ENCODE measurements at places on chromosomes 12 and 14.

- DNase-seq: no peak
These were observed 113.3 kb downstream of the PRMT8 start for GRCh38 chr12:3604286-3604685.

DNA sequence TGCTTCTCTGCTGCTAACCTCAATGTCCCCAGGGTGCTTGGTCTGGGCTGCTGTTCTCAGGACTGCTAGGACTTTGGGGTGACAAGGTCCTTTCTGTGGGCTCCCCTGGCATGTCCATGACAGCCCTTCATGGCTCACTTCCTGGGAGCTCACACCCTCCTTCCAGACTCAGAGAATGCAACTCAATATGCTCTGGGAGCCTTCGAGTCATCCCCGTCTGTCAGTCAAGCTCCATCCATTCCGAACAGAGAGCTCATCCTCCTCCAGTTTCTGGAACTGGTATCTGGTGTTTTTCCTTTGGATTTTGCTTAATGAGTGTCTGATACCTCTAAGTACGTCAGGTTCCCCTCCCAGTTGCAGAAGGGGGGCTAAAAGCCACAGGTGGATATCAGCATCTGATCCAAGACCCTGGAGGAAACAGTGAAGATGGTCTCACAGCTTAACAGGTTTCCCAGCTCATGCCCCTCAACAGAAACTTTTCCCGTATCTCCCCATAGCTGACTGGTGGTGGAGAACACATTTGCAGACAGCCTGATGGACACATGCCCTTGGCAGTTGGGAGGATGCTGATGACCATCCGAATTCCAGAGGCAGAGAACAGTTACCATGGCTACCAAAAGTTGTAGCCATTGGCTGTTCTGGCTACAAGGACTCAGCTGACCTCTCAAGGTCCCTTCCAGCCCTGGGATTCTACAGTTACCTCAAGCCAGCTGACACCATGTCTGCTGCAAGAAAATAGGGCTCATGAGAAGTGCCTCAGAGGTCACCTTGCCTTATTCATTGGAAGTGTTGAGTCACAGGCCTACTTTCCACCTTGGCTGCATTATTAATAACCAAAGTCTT is 9.5 kb upstream of the RAB35 start:
- DNase-seq: no peak

DNA sequence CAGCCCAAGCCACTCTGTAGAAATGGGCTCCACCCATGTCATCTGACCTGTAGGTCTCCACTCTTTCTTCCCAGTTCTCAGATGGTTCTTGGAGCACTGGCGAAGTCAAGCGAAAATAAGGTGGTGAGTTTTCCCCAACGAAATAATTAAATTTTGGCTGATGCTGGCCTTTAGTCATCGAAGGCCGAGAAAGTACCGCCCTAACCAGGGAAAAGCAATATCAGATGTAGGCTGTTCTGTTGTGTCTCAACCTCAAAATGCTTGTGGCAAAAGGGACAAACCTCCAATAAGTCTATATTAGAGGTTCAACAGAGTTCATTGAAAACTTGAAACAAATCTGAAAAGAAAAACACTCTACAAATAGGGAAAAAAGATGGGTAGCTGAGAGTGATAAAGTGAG is 48.6 kb upstream of the BCAT1 start:
- no peak for DNase-seq

DNA sequence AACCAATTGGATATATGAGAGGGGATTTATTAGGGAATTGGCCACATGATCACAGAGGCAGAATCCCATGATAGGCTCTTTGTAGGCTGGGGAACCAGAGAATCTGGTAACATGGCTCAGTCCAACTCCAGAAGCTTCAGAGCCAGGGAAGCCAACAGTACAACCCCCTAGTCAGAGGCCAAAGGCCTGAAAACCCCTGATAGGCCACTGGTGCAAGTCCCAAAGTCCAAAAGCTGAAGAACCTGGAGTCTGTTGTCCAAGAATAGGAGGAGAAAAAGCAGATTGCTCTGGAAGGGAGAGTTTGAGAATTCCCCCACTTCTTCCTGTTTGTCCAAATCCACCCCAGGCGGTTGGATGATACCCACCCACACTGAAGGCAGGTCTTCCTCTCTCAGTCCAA is 8.2 kb upstream of the TROAP start:
- DNase-seq: no peak

DNA sequence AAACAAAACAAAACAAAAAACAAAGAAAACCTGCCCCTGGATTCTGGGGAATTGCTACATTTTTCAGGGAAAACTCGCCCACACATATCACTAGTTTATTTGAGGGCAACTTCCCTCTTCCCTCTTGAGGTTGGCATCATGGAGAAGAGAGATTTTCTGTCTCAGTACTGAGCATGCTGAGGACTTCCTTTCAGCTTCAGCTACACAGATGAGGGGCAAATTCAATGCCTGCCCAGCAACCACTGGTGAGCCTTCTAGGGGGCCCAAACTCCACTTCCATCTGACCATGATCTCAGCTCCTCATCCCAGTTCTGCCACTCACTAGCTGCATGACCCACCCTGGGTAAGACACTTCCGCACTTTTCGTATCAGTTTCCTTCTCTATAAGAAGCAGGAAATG is 63.1 kb upstream of the SCN8A start:
- DNase-seq: no peak

DNA sequence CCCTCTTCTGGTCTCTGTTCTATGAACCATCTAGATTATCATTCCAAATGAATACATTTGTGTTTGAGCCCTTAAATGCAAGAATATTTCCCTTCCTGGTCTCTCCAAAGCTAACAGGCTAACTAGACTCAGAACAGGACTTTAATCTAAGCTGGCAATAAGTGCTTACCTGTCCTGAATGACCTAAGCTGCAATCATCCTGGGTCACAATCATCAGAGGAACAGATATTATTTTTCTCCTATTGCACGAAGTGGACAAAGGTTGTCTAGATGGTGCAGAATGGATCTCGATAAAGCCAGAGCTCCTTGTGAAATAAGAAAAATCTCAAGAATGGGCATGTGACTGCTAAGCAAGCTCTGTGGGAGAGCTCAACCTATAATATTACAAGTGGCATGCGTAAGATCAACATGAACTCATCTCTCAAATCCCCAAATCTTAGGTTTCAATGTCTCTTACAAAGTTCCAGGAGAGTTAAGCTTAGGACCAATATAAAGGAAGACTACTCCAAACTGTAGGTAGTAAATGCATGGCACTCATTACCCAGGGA is 10.6 kb upstream of the NUMB start:
- no peak for DNase-seq

GRCh38 chr12:113000433-113000832 is 22.1 kb downstream of the OAS2 start:
- DNase-seq: no peak

- DNase-seq: no peak
These were observed 82.7 kb downstream of the ASCL4 start for GRCh38 chr12:107857191-107857590.

GRCh38 chr12:132924356-132924755 is 31.8 kb downstream of the ZNF605 start:
- no peak for DNase-seq

DNA sequence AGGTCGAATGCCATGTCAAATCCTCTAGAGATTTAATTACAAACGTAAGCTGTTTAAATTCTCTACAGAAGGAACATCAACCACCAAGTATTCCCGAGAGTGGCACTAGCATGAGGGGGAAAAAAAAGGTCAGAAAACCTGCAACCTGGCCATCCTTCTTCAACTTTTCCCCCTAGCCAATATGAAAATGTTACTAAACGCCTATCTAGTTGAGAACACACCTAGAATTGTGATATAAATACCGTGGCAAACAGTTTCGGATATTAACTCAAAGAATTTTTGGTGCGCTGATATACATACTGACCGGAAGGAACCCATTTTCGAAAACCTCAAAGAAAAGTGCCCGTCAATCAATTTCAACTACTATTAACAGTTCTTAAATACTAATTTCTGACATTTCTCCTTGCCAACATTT is 1.8 kb downstream of the HNRNPC start:
- DNase-seq: no peak

DNA sequence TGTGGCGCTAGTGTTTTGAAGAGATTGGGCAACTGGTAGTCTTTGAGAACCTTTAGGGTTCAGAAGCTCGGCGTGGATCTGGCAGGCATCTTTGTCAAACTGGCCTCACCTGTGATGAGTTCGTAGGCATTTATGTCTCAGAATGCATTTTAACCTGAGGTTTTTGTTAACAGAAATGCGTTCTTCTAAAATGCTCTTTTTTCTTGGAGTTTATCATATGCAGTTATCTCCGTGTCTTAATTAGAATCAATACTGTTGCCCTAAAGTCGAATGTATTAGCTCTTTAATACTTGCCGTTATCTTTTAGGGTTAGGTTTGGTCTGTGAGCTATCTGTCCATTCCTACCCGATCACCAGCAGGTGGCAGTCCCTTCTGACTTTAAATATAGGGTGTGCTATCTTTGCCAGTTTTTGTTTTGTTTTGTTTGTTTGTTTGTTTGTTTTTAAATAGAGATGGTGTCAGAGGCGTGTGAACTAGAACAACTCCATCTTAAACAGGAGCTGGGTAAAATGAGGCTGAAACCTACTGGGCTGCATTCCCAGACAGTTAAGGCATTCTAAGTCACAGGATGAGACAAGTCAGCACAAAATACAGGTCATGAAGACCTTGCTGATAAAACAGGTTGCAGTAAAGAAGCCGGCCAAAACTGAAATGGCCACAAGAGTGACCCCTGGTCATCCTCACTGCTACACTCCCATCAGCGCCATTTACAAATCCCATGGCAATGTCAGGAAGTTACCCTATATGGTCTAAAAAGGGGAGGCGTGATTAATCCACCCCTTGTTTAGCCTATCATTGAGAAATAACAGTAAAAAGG is 1.4 kb downstream of the ATF1 start:
- DNase-seq: no peak

GRCh38 chr14:72675126-72675525 is 218.8 kb downstream of the DPF3 start:
- DNase-seq: no peak

DNA sequence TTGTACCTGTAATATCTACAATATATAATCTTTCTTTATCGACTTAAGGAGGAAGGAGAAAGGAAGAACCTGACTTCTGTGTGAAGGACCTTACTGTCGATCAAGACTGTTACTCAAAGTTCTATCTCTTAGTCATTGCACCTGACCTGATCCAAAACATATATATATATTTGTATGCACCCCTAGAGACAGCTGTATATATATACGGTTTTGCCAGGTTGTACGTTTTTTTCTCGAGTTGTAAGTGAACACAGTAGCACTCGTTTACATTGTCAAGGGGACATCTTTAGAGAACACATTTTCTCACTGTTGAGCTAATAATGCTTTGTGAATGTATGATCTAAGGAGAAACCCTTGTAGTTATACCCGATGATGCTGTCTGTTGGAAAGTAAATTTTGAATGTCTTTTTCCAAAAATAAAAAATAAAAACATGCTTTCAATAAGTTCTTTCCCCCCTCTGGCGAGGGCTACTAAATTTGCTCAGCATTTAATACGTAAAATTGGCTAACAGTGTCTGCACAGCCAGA is 536 bp upstream of the SLC35E3 start:
- DNase-seq: no peak

- DNase-seq: no peak
These were observed 15.9 kb upstream of the SIX1 start for GRCh38 chr14:60665177-60665550.

DNA sequence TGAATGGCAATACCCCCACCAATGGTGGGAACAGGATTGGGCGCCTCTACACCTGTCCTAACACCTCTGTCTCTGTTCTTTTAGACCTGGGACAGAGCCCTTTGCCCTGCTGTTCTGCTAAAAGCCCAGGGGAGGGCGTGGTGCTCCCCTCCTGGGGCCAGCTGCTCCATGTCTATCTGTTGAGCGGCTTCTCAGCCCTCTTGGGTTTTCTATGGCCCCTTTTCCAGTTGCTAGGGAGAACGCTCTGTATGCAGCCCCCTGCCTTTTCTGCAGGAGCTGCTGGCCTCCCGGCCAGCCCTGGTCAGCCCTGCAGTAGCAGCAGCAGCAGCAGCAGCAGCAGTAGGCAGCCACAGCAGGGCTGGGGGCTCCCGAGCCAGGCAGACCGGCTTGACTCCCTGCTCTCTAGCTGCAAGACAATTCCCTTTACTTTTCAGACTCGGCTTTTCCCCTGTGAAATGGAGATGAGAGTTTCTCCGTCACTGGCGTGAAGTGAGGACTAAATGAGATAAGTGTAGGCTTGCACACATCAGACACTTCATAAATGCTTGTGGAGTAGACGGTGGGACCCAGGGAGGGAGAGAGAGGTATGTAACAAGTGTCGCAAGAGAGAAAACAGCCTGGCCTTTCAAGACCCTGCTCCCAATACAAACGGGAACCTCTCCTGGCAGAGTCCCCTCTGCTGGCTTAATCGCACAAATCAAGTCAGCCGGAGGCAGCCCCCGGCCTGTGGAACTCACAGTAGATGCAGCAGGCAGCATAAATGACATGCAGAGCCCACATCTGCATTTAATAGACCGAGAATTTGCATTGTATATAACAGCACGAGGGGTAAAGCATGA is 1.0 kb downstream of the RTL1 start:
- no peak for DNase-seq

GRCh38 chr12:46071335-46071734 is 81.0 kb upstream of the SCAF11 start:
- DNase-seq: no peak

- no peak for DNase-seq
These were observed 86.5 kb downstream of the FOXA1 start for GRCh38 chr14:37508503-37508902.

- DNase-seq: no peak
These were observed 70.5 kb downstream of the LIN52 start for GRCh38 chr14:74155287-74155686.

- DNase-seq: no peak
These were observed 85.1 kb upstream of the WSCD2 start for GRCh38 chr12:108043750-108044533.

DNA sequence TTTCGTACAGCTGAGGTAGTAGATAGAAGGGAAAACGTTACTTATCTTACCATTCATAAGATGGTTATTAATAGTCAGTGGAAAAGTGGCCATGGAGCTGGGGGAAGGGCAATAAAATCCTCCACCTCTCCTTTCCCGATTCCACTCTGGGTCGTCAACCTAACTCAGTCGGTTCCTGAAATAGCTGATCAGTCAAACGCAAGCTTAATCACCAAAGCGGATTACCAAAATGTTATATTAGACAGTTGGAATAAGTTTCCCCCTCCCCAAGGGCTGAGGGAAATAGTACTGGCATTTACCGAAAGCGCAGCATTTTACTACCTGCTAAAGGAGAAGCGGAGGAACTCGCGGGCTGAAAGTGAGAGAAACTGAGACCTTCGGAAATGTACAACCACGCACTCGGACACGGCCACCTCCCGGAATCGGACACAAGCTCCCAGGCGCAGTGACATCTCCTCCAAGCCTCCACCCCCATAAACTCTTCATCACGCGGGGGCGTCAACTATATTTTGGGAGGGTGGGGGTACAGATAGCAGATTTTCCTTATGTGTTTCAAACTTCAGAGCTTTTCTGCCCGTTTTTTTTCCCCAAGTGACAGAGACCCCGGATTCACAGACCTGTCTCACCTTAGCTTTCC is 1.2 kb downstream of the PPM1H start:
- no peak for DNase-seq

DNA sequence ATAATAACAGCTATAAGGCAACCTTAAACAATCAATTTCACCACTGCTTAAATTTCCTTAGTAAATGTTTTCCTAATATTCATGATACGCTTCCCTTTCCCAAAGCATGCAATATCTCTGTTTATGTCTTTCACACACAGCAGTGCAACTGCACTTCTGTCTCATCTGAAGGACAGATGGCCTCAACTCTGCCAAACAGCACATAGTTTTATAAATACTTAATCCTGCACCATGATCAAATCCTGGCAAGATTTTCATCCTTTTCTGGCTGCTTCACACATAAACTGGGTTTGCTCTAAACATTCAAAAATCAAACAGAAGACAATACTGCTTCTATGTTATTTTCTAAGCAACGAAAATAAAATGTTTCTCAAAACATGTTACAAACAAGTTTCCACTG is 266.3 kb downstream of the ITPR2 start:
- no peak for DNase-seq
